ENCODE measurements at places on chromosomes 6 and 20. TPM values are rescaled to one million over a fixed set of nuclear protein-coding genes. Genes with fewer than 3 reads are reported as not detected.

Gene R3HDML
- not detected for total RNA-seq

Gene SLC22A7
- total RNA-seq = not detected

Gene GSTA2
- total RNA-seq = not detected

Gene UTRN
- 109 TPM for total RNA-seq

DNA sequence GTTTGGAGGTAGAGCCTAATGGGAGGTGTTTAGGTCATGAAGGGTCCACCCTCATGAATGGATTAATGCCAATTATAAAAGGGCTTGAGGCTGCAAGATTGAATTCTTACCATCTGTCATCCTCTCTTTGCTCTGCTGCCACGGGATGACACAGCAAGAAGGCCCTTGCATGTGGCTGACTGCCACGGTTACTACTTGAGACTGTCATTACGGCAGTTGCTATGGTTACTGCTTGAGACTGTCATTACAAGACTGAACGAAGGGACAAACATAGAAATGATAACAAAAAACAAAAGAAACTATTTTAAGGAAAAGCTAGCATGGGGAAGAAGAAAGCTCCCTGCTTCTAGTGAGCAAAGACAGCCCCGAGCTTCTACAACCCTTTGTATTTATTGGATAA lies 715.0 kb downstream of the TFAP2A start:
- no peak overlapping the region for H3K27ac ChIP-seq
- no peak for DNase-seq
- peaks cover 8% of the 10 kb centered on the region for H3K4me1 ChIP-seq

- H3K27me3 ChIP-seq = peaks cover 100% of the 10 kb centered on the region
- H3K36me3 ChIP-seq = no peaks in the 10 kb centered on the region
- H3K4me1 ChIP-seq = no peaks in the 10 kb centered on the region
- no peak for DNase-seq
Measured at GRCh38 chr20:61879303-61879620, 186.4 kb downstream of the TAF4 start.

- H3K36me3 ChIP-seq = peaks cover 57% of the 10 kb centered on the region
- no peaks in the 10 kb centered on the region for H3K27me3 ChIP-seq
- H3K4me1 ChIP-seq = peaks cover 7% of the 10 kb centered on the region
- H3K27ac ChIP-seq = peak overlapping the region; percentile 84
- no peak for DNase-seq
- peak overlapping the region; percentile 89 for H3K4me3 ChIP-seq
Measured at GRCh38 chr6:156781861-156782631, 4.9 kb downstream of the ARID1B start.

DNA sequence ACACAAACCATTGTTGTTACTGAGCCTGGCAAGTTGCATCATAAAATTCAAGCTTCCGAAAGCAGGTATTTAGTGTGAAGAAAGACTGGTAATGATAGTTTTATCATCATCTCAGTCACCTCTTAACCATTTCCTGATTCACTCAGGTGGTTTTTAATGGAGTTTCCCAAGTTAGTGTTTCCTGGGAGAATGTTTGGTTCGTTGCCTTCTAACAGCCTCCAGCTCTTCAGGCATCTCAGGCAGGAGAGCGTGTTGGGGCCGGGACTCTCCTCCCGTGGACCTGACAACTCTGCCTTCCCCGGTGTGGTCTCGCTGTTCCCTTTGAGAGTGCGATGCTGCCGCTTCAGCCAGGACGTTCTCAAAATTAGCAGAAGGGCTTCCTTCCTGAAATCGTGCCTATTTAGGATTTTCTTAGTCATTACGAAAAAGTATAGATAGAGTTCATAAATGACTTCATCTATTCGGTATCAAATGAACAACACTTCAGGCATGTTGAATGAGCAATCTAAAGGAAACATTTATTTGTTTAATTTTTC lies 105.0 kb upstream of the QKI start:
- peak; percentile 37 for DNase-seq
- peak overlapping the region; percentile 91 for H3K27ac ChIP-seq
- H3K4me1 ChIP-seq = peaks cover 34% of the 10 kb centered on the region
- H3K36me3 ChIP-seq = no peaks in the 10 kb centered on the region
- H3K4me3 ChIP-seq = peak overlapping the region; percentile 12
